Aorta (tissue), 5 donors: ENCODE measurements at places on chromosomes 5 and 9. TPM values are rescaled to one million over a fixed set of nuclear protein-coding genes. Genes with fewer than 3 reads are reported as not detected.

DNA sequence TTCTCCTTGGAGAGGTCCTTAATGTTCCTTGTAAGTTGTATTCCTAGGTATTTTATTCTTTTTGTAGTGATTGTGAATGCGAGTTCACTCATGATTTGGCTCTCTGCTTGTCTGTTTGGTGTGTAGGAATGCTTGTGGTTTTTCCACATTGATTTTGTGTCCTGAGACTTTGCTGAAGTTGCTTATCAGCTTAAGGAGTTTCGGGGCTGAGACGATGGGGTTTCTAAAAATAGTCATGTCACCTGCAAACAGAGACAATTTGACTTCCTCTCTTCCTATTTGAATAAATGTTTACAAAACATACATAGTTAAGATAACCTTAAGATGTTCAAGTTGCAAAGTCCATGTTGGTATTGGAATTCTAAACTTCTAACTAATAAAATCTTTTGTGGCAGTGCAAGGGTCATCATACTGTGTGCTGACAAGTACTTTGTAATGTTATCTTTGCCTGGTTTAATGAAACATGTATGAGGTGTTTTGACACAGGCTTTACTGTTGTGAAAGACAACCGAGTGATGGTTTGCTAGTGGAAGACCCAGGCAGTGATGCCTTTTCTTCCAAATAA is 286.2 kb downstream of the MRPS30 start:
- H3K27me3 ChIP-seq = no peaks in the 10 kb centered on the region
- no peak for DNase-seq
- no peak overlapping the region for H3K27ac ChIP-seq

GRCh38 chr9:1722404-1722803 is 292.7 kb upstream of the SMARCA2 start:
- no peaks in the 10 kb centered on the region for H3K36me3 ChIP-seq
- no peaks in the 10 kb centered on the region for H3K4me1 ChIP-seq
- no peak overlapping the region for H3K27ac ChIP-seq
- no peak overlapping the region for H3K4me3 ChIP-seq
- DNase-seq = no peak

DNA sequence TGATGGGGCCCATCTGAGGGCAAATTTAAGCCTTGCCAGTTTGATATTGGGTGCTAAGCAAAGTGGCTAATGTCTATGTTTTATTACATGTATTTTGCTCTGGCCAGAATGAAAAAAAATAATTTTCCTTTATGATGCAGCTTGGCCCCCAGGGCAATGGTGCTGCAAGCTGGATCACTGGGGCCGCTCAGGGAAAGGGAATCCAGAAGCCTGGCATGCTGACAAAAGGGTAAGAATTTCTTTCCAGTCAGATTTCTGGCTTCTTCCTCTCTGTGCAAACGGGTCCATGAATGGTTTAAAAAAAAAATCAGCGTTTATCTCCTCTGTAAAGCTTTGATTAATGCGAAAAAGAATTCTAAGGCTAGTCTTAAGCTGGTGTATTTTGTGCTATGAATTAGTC is 138.4 kb downstream of the MAPKAP1 start:
- no peak for DNase-seq
- no peaks in the 10 kb centered on the region for H3K27me3 ChIP-seq
- H3K27ac ChIP-seq = no peak overlapping the region
- no peaks in the 10 kb centered on the region for H3K36me3 ChIP-seq

Gene ABCA1
- total RNA-seq = 26.3 TPM

DNA sequence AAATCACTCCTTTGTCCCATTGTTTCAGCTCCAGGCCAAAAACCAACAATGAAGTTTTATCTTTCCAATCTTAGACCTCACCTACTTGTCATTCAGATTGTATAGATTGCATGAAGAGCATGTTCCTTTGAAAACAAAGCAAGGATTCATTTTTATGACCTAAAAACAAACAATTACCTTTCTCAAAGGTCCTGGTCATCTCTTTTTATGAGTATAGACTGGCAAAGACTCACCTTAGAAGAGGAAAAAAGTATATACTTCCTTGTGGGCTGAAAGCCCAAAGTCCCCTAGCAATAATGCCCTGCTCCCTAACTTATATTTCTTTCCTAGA is 28.4 kb upstream of the TLE1 start:
- no peaks in the 10 kb centered on the region for H3K4me1 ChIP-seq
- H3K27ac ChIP-seq = no peak overlapping the region
- no peak for DNase-seq
- no peaks in the 10 kb centered on the region for H3K27me3 ChIP-seq

DNA sequence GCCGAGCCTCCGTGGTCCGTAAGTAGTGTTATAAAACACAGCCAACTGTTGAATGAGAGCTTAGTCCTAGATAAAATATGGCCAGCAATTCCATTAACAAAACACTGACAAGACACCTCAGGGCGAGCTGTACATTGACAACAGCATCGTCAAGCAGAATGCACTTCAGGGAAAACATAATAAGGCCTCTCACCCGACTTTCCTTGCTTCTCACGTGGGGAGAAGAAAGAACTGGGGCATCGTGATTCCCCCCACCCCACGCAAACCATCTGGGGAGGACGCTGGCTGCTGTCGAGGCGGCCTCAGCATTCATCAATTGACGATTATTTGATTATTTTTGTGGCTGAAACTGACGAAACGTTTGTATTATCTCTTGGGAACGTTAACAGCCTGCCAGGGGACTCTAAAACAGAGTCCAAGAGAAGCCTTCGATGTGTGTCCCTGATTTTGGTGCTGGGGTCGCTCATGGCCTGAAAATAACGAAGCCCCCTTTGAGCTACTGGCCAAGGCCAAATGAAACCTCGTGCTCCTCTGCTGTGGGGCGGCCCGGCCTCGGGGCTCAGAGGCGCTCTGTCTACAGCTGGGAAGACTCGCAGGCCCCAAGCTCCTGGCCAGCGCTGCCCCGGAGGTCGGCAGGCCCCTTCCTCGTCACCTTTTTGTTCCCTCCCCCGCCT is 464 bp downstream of the GDF9 start:
- no peaks in the 10 kb centered on the region for H3K27me3 ChIP-seq
- no peak overlapping the region for H3K27ac ChIP-seq
- H3K36me3 ChIP-seq = no peaks in the 10 kb centered on the region
- H3K4me3 ChIP-seq = peak overlapping the region; percentile 10
- no peak for DNase-seq

Gene ISL1
- not detected for total RNA-seq

DNA sequence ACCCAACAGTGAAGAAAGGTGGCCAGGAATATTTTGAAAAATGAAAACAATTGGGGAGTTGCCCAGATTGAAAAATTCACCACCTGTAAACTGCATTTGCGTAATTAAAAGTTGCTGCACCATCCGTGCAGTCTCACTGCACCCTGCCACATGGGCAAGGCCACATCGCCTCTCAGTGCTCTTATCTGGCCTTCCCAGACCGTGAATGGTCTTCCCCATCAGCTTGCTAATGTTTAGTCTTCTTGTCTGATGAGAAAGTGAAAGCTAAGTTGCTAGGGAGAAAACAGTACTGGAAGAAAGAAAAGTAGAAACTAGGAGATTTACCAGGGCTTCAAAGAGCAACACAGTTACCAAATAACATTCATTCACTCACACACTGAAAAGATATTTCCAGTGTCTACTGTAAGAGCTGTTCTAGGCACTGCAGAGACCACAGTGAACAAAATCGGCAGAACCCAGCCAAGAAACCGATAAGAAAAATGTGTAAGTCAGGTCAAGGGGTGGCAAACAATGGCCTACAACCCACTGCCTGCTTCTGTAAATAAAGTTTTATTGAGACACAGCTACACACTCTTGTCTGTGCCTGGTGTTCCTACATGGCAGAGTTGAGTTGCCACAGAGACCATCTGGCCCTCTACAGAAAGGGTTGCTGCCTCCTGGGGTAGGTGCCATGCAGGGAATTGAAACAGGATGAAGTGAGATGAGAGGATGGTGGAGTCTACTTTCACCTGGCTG is 51.2 kb upstream of the CTSL start:
- no peaks in the 10 kb centered on the region for H3K27me3 ChIP-seq
- no peaks in the 10 kb centered on the region for H3K36me3 ChIP-seq
- H3K27ac ChIP-seq = no peak overlapping the region
- no peak for DNase-seq
